Lower leg skin (tissue), 4 donors: ENCODE measurements at places on chromosomes 4 and X.

DNA sequence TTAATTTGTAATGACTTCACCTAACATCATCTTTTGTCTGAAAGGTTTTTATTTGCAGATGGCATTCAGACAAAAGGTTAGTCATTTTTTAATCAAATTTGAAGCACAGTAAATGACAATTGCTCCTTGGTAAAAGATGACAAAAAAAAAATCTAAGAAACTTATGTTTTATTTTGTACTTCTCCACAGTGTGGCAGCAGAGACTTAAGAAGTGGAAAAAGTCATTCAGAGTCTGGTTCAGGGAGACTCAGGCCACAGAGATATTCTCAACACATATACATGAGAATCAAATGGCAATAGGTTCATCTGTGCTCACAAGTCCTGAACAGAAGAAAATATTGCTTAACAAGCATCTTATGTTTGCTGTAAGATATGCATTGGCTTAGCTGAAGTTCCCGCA, 436.2 kb downstream of the KCNIP4 start:
- no peak for DNase-seq

GRCh38 chr4:15777697-15778288, 335 bp upstream of the CD38 start:
- DNase-seq: no peak

DNA sequence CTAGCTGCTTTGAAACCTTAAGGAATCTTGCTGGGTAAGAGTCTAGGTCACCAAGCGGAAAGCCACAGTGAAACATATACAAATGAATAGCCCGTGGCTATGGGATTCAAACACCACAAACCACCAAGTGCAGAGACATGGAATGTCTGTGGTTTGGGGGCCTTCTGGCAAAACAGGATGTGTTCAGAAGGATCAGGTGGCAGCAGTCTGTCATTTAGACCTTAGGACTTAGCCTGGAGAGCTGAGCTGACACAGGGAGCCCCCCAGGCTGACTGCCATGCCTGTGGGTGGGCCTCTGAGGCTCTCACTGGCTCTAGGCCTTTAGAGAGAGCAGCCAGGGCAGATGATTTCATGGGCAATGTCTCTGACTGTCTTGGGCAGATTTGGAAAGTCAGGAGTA, 225.6 kb downstream of the FBXW7 start:
- no peak for DNase-seq

DNA sequence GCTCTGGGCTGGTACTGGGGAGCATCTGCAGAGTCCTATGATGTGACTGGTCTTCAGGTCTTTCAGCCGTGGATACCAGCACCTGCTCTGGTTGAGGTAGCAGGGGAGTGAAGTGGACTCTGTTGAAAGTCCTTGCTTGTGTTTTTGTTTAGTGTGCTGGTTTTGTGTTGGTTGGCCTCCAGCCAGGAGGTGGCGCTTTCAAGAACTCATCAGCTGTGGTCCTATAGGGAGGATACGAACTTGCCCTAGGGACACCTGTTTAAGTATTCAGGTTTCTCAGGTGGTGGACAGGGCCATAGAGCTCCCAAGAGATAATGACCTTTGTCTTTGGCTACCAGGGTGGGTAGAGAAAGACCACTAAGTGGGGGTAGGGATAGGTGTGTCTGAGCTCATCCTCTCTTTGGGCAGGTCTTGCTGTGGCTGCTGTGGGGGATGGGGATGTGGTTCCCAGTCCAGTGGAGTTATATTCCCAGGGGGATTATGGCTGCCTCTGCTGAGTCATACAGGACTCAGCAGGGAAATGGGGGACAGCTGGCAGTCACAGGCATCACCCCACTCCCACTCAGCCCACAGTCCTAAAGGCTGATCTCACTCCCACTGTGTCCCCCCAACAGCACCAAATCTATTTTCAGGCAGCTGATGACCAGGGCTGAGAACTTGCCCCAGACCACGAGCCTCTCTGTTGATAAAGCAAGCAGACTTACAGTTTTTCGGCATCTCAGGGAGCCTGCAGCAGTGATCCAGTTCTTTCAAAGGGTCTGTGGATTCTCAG, 24.1 kb downstream of the MSMO1 start:
- no peak for DNase-seq

DNA sequence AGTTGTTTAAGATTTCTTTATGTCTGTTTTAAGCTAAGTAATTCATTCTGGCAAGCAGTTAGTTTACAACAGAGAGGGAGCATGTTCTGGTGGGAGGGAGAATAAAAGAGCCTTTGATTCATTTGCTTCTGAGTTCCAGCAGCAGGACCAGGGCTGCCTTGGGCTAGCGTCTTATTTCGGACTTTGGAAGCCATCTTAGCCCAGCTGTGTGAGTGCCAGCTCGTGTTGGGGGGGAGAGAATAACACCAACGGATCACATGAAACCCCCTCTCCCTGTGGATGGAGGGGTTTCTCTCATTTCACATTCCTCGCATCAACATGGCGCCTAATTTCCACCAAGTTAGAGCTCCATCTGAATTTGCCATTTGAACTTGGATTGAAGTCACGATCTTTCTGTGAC, 7.4 kb downstream of the GAB1 start:
- DNase-seq: no peak

DNA sequence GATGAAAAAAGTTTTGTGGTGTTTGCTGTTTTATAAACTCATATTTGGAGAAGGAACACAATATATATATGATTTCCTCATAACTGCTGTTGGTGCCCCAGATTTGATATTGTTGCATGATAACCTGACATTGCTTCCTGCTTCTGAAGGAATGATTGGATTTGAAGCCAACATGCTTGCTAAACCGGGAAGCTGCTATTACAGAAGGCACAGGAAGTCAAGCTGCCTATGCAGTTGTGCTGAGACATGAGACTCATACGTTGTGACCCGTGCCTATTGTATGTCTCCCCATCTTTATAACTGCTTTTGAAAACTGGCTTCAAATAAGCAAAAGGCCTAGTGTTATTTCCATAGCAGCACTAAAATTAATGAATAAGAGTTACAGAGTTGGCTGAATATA, 32.9 kb downstream of the GAB1 start:
- DNase-seq: no peak

DNA sequence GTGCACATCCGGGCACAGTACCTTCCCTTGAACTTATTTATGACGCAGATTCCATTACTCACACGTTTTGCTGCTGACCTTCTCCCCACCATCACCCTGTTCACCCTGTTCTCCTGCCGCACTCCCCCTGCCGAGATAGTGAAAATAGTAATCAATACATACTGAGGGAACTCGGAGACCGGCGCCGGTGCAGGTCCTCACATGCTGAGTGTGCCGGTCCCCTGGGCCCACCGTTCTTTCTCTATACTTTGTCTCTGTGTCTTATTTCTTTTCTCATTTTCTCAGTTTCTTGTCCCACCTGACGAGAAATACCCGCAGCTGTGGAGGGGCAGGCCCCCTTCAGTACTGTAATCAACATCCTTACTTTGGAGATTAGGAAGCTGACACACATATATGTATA, 1337.1 kb upstream of the PABPC4L start:
- no peak for DNase-seq

DNA sequence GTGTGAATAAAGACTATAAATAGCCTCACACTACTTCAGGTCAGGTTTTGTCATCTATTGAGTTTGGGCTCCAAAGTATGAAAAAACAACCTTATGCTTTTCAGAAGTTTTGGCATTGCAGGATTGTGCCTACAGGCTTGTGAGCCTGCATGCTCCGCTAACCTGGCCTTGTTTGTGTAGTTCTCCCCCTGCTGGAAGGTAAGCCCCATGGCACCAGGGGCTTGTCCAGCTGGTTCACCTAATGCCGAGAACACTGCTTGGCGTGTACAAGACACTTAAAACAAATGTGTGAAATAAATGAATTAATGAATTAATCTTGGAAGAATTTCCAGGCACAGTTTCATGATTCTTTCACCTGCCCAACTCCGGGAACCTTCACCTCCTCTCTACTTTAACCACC, 1.8 kb upstream of the HSD17B10 start:
- DNase-seq: no peak
